NCI-H1417 (cell line): ENCODE measurements at places on chromosomes 7 and 10.

- DNase-seq = no peak
Measured at GRCh38 chr7:51471210-51471980, 154.8 kb upstream of the COBL start.

- no peak for DNase-seq
Measured at GRCh38 chr10:59337201-59337652, 25.1 kb downstream of the FAM13C start.

DNA sequence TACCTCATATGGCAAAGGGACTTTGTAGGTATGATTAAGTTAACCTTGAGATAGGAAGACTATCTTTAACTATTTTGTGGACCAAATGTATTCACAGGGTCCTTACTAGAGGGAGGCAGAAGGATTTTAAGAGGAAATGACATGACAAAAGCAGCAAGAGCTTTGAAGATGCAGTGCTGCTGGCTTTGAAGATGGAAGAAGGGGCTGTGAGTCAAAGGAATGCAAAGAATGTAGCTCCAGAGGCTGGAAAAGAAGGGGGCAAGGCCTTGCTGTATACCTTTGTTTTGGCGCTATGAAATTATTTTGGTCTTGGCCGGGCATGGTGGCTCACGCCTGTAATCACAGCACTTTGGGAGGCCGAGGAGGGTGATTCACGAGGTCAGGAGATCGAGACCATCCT lies 3.2 kb upstream of the NRBF2 start:
- no peak for DNase-seq

DNA sequence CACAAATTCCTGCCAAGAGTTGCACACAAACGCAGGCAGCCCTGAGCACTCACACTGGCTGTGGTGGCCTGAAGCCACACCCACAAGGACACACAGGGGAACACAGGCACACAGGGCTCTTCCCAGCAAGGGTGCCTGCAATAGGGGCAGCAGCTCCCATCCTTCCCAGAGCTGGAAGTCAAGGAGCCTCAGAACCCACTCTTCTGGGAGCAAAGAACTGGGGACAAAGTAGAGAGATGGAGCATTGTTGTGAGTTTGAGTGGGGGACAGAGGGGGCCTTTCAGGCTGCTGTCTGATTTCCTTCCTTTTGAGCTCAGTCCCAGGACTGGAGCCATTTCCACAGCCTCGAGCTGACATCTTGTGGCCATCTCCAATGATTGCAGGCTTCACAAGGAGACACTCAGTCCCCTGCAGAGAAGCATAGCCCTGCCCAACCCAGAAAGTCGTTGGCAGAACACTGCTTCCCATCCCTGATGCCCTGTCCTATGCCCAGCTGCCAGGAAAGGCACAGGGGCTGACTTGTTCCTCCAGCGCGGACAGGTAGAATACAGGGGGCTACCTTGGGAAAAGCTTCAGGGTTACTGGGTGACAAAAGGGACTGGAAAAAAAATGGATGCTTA lies 34.4 kb upstream of the SLF2 start:
- peak; percentile 79 for DNase-seq

DNA sequence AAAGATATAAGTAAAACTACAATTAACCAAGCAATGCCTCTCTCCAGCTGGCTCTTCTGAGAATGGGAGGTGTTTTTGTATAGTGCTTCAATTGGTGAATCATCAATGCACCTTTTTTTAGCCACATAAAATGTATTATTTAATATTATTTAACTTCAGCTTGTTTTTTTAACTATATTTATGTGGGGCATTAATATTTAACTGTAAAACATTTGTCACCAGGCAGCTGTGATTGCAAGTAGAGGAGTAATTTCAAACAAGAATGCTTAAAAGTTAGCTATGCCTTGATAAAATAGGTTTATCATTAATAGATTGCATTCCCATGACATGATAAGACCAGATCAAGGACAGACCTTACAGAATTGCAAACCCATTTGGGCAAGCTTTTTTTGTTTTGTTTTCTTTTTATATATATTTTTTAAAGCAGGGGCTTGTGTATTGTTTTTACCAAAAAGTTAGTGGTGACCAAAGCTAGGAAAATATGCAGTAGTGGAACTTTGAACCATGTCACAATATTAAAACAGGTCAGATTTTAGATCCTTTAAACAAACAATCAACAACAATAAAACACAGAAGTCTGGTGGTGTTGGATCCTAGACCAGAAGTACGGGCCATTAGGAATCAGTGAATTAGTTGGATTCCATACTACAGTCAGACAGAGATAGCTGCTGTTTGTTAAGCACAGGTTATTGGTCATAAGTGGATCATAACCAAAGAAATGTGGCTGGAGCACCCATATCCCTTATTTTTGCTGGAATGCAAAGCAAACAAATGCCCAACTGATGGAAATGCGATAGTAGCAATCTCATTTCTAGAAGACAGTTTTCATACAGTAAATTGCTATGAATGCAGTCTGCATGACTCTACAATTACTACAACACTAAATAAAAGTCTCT lies 2.9 kb downstream of the CAV2 start:
- no peak for DNase-seq

DNA sequence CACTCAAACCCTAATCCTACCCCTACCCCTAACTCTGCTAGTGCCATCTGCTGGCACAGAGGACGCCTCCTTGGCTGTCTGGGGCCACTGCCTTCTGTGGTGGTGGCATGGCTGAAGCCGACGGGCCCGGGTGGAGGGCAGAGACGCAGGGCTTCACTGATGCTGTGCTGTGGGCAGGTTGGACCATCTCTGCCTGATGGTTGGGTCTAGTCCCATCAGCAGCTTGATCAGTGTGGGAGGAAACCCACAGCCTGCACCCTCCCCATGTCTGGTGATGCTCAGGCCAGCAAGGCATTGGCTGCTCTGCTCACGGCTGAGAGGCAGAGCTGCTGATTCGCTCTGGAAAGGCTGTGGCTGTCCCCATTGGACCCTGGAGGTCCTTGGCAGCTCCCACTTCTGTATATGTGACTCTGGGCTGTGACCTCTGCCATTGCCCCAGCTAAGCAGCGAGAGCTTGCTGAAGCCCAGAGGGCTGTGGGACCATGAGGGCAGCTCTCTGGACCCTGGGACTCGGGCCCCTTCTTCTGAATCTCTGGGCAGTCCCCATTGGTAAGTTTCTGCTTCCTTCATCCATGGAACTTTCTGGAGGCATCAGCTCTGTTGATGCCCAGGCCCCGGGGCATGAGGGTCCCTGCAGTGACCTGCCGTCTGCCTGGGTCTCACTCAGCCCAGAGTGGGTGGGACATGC lies at the start of gene SCART1:
SCART1 (plus strand) TSS at position 430 of the 688 bp plus-strand sequence; CDS start at position 483, 53 bp downstream.
- no peak for DNase-seq

DNA sequence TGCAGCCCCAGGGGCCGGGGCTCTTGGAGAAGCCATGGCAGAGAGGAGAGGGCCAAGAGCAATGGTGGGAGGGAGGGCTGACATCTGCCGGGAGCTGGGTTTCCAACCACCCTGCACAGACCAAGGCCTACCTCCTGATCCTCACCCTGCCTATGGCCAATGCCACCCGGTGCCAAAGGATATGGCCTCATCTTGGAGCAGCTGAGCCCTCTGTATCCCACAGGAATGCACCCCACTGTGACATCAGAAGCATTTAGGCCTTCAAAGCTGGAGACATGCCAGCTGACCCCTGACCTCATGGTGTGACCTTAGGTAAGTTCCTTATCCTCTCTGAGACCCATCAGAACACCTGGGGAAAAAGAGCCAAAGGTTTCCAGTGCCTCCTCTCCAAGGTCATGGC lies 113.6 kb upstream of the ZMIZ1 start:
- DNase-seq = no peak

DNA sequence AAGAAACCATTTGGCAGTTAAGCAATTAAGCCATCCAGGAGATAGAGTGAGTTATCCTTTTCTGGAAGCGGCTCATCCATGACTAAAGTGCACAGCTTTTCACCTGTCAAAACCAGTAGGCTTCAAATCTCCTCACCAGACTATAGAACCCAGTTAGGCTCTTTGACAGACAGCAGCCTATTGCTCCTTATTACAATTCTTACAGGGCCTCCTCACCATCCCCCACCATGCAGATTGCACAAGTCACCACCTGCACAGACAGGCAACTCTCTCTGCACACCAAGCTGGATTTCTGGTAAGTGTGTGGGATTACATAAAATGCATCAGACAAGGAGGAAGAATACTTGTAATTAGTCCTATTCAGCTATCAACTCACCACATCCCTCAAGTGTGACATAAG lies 301.6 kb downstream of the SNX13 start:
- DNase-seq = peak; percentile 56

DNA sequence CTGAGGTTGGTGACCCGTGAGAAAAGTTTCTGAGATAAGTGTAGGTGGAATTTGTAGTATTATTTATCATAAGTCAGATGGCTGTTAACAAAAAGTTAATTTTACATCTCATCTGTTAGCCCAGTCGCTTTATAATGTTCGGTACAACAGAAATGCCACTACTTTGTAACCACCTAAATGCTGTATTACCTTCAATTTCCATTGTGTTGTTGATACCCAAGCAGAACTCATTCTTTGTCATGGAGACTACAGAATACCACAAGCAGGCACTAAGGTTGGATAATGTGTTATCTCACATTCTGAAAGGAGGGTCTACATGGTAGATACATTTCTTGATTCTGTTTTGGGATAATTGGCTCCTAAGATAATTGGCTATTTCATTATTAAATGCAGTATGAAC lies 249.8 kb upstream of the KAT6B start:
- no peak for DNase-seq

DNA sequence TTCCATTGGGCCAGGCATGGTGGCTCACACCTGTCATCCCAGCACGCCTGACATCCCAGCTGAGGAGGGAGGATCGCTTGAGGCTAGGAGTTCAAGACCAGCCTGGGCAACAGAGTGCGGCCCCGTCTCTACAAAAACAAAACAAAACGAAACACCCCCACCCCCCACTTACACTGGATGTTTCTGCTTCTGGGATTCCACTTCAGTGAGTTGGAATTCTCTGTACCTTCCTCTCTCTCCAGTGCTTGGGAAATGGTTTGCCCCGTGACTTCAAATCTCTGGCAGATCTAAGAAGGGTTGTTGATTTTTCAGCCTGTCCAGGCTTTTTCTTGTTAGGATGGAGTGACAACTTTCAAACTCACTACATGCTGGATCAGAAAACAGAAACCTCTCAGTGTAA lies 106.9 kb downstream of the ANLN start:
- DNase-seq = no peak

DNA sequence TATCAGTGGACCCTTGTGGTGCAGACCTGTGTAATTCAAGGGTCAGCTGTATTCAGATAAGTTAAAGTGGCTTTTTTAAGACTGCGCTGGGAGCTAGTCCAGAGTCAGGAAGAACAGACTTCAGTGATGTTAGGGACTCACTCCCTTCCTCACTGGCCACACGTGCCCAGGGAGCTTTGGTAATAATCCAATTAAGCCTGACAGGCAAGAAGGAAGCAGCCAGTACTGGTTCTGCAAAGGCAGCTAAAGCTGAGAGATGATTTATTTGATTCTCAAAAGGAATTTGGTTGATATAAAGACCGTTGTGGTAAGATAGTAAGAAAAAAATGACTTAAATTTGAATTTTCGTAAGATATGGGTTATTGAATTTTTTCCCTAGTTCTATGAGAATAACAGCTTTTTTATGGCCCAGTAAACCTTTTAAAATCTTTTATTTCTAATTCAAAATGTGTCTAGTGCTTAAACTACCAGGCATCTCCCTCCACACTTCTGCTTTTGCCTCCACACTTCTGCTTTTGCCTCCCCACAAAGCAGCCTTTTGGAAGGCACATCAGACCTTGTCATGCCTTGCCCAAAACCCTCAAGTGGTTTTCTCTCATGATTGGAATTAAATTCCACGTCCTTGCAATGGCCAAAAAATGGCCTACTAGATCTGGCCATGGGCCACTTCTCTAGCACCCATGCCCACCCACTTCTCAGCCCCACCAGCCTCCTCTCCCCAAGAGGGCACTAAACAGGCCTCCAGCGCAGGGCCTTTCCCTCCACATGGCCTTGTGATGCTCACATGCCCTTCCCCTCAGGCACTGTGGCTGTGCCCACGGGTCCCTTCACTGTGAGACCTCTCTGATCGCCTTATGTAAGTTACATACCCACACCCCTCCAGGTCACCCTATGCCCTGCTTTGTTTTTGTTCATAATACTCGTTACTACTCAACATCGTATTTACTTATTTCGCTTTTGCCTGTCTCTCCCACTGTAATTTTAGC lies 92.5 kb downstream of the POU6F2 start:
- no peak for DNase-seq

- peak; percentile 44 for DNase-seq
Measured at GRCh38 chr7:12637819-12638592, 49.4 kb upstream of the ARL4A start.

GRCh38 chr7:29989257-29989995 lies at the start of gene SCRN1:
SCRN1 (minus strand) TSS chr7:29989801; CDS start chr7:29969067, 20,734 bp downstream.
- peak; percentile 82 for DNase-seq

DNA sequence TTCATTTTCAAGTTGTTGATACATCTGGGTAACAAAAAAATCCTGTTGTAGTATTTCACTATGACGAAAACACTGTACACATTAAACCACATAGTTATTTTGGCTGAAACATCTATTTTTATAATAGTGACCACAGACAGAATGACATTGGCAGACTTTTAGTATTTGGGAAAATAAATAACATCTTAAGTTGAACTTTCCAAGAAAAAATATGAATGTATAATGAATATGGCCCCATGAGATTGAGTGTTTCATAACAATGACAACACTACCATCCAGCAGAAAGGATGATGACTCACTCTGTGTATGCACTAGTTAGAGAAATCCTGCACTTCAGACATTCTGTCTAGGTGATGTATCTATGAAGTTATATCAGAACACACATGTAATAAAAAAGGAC lies 118.1 kb downstream of the SEMA3D start:
- DNase-seq = no peak

- no peak for DNase-seq
Measured at GRCh38 chr10:61998937-61999336, 97.4 kb downstream of the ARID5B start.

GRCh38 chr7:121807078-121807477 lies 65.9 kb upstream of the PTPRZ1 start:
- no peak for DNase-seq
